ENCODE measurements at places on chromosomes 13 and 19.
A peak's percentile ranks its signal among the peaks of the same experiment; 100 is the strongest.

DNA sequence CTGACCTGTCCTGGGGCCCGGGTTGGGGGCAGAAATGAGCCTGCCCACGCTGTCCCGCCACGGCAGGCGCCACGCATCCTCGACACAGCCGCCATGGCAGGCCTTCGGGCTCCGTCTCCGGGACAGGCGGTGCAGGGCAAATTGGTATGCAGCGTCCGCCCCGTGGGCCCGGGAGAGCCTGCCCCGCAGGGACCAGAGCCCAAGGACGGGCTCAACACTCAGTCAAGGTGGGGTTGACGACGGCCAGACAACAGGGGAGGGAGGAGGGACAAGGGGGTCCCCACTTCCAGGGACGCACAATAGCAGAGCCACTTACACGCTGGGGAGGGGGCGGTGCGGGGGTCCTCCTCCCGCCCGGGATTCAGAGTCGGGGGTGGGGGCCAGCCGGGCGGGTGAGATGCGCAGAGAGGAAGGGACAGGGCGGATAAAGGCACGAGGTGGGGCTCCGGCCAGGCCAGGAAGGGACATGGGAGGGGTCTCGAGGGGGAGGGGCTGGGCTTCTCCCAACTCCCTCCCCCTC is 1.2 kb downstream of the CTXN1 start:
- no peak for DNase-seq

DNA sequence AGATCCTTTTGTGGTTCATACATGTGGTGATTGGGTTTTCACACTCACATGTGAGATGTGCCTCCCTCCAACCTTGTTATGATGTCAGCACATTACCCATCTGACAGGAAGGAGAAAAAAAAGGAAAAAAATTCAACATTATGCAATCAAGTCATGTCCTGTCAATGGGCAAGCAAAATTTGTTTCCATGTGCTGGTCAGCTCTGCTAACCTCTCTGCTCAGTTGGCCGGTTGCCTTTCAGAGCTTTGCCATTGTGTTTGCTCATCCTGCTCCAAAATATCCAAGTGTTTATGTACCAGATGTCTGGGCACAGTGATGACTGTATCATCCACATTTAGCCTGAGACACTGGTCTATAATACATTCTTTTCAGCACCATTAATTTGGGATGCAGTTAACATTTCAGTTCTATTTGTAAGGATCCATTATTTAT is 27.0 kb upstream of the METTL21C start:
- DNase-seq: no peak

DNA sequence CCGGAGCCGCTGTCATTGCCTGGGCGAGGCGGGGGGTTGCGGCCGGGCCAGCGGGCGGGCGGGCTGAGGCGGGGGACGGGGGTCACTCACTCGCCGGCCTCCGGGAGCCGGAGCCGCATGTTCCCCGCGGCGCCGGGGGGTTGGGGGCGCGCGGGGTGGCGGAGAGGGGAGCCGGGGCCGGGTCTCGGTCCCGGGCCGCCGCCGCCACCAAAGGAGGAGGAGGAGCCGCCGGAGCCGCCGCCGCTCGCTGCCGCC is 149 bp downstream of the MED26 start:
- DNase-seq: no peak

DNA sequence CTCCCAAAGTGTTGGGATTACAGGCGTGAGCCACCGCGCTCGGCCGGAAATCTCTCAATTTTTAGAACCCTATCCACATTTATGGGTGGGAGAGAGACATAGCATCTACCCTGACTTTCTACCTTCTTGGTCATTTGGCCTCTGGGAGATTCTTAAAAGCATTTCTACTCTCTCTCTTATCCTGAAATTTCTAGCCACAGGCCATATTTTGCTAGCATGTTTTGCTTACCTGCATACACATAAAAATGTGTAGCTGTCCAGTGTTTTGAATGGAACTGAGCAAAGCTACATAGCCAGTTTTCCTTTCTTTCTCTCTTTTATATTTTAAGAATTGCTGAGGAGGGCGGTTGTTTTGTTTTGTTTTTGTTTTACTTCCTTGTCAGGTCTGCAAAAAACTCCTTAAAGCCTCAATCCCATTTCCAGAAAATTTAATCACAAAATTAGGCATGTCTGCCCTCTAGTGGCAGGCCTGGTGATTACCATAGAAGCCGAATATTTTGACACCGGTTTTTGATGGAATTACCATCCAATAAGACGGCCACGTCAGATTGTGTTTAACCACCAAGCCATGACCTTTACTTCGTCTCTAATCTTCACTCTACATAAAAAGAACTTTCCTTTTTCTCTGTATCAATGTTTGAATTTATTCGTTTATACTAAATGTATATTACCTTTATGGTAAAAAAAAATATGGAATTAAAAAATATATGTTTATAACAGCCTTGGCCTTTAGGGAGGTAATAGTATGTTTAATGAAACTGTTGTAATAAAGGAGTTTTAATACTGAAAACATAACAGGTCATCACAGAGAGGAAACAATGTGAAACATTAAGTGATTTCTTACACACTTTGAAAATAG is 34.4 kb upstream of the OXGR1 start:
- peak; percentile 10 for DNase-seq

DNA sequence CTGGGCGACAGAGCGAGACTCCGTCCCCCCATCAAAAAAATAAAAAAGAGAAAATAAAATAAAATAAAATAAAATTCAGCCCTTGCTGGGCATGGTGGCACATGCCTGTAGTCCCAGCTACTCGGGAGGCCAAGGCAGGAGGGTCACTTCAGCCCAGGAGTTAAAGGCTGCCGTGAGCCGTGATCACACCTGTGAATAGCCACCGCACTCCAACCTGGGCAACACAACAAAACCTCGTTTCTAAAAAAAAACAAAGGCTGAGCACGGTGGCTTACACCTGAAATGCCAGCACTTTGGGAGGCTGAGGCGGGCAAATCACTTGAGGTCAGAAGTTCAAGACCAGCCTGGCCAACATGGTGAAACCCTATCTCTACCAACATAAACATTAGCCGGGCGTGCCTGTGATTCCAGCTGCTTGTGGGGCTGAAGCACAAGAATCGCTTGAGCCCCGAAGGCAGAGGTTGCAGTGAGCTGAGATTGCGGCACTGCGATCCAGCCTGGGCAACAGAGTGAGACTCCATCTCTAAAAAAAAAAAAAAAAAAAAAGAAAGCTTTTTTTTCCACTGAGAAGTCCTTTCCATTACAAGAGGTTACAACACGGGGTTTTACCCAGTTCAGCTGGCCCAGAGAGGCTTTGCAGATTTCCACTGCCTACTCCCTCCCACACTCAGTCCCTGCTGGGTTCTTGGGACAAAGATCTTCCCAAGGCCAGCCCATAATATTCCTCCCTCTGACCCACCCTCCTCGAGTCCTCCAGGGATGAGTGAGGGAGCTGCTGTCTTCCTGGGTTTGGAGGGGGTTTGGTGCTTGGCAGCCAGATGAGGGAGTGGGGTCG is 6.4 kb downstream of the ANGPTL4 start:
- DNase-seq: no peak

- DNase-seq: no peak
Measured at GRCh38 chr13:90710164-90710759, 637.2 kb upstream of the MIR17HG start.
